COLO829 (cell line): ENCODE measurements at places on chromosomes 6 and 20.

GRCh38 chr6:154197196-154197860 lies 158.3 kb downstream of the OPRM1 start:
- peak; percentile 3 for DNase-seq

- DNase-seq: no peak
These were observed 161.8 kb upstream of the KCNK16 start for GRCh38 chr6:39484276-39484675.

GRCh38 chr6:14207448-14207847 lies 89.9 kb downstream of the CD83 start:
- no peak for DNase-seq

DNA sequence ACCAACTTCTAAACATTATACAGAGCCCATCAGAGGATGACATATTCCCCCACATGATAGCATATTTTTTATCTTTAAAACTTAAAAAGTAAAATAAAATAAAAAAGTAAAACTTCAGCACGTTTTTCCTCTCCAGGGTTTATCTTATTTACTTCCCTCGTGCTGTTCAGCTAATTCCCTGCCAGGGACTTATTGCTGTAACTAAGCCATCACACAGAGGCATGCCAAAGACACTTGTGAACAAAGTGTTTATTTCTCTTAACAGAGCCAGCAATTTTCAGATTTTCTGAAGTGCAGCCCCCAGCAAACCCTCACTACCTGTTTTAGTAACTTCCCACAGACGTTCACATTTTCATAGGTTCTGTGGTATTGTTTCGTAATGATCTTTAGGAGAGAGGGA lies 293.8 kb downstream of the ZNF217 start:
- DNase-seq: no peak

GRCh38 chr20:41185013-41185757 lies 47.8 kb downstream of the PLCG1 start:
- no peak for DNase-seq

DNA sequence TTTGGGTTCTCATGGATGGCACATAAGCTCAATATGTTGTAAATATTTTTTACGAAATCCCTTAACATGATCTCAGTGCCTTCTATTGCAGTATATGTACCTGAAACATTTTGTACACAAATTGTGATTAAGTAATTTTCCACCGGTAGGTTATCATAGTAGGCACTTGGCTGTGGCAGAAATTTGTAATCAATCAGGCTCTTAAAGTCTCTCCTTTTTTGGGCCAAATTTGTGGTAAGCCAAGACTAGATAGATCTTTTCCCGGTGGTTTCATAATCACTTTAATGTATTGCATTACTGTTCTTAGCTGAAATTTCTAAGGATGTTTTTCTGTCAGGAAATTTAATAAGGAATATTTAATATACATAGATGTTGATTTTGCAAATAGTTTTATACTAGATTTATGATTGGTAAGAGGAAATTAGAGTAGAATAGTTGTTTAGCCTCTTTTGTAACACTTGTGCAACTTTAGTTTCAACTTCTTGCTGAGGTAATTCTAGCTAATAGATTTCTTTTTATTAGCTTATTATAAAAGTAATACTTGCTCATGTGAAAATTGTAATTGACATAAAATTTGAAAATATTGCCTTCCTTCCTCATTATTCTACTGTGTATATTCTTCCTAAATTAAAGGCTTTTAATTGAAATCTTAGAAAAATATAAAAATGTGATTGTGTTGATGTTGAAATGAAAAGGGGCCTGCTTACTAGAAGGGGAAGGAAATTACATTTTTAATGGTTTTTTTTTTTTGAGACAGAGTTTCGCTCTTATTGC lies 3.2 kb downstream of the PCMT1 start:
- no peak for DNase-seq

GRCh38 chr6:117711369-117711768 lies 36.1 kb downstream of the NUS1 start:
- DNase-seq: no peak

- no peak for DNase-seq
These were observed 25.8 kb upstream of the SLC17A3 start for GRCh38 chr6:25899580-25900408.

GRCh38 chr20:37333848-37334318 lies 12.1 kb upstream of the SRC start:
- DNase-seq: no peak

- no peak for DNase-seq
These were observed 213.5 kb downstream of the MOXD1 start for GRCh38 chr6:132187816-132188215.

DNA sequence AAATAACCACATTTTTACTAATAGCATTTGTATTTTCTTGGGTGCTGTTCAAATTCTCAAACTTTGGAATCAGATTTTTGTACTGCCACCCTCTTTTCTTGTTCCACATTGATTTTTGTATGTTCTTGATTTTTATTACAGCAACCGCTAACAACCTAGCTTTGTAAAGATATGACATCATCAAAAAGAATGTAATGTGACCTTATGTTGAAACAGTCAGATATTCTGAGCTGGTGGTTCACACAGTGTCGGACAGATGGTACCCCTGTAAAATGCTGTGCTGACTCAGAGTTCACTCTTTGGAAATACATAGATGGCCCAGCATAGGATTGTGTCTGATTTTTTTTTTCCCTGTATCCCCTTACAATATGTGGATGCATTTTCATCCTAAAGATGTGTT lies 118.9 kb downstream of the QKI start:
- peak; percentile 36 for DNase-seq

DNA sequence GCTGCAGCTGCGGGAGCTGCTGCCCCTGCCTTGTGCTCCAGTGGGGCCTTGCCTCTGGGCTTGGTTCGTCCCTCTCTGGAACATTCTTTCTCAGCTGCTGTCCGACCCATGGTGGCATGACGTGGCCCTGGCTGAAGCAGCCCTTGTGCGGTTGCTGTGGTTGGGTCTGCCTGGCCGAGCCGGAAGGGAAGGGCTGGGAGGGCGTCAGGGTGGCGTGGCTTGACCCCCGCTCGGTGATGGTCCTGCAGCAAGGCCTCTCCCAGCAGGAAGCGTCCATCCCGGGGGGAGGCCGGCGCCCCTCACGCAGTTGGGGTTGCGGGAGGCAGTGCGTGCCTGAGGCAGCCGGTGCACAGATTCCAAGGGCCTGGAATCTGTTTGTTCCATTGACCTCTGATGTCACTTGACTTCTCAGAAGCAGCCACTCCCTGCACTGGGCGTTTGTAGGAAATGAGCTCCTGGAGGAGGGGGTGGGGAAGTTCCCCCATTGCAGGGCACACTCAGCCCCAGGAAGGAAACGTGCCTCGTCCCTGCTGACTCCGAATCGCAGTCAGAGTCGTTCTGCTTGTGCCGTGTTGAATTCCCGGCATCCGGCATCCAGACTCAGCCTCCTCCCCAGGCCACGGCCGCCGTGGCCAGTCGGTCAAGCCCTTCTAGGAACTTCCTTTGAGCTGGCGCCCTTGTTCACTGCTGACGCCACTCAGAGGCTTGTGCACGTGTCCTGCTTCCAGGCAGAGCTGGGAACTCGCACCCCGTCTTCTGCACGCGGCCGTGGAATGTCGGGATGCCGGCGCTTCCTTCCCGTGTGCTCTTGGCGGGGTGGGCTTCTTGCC lies 9.7 kb upstream of the TNFRSF6B start:
- DNase-seq: peak; percentile 37

GRCh38 chr20:38158701-38159351 lies 6.2 kb downstream of the TGM2 start:
- no peak for DNase-seq

GRCh38 chr6:54072635-54073313 lies 38.5 kb upstream of the MLIP start:
- no peak for DNase-seq

- no peak for DNase-seq
These were observed 67.9 kb downstream of the PSMB1 start for GRCh38 chr6:170485159-170485558.

GRCh38 chr6:41715795-41716515 lies 19.5 kb downstream of the TFEB start:
- DNase-seq: no peak

DNA sequence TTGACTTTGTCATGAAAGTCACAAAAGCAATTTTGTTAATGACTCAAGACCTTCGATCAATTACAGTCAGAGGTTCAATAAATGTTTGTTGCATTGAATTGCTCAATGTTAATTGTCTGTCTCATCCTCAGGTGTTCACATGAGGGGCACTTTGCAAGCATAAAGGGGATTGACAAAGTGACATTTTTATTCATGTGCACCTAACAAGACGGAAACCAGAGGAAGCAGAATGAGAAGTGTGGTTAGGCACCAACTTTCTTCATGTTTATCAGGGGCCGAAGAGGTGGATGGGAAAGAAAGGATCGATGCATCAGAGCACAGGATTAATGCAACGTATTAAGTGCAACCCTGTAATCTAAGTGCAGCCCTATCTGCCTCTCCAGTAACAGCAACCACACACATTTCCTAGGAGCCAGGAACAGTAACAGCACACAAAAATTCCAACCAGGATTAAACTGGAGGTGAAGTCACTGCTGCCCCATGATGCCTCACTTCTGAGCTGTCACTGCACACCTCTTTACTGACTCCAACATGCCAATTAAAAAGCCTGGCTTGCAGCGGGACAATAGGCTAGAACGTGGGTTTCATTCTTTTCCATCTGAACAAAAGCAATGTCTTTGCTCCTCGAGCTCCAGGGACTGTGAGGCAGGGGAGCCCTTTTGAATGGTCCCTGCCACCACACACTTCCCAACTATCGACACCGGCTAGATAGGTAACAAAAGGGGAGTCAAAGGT lies 262.7 kb downstream of the CD83 start:
- DNase-seq: no peak

DNA sequence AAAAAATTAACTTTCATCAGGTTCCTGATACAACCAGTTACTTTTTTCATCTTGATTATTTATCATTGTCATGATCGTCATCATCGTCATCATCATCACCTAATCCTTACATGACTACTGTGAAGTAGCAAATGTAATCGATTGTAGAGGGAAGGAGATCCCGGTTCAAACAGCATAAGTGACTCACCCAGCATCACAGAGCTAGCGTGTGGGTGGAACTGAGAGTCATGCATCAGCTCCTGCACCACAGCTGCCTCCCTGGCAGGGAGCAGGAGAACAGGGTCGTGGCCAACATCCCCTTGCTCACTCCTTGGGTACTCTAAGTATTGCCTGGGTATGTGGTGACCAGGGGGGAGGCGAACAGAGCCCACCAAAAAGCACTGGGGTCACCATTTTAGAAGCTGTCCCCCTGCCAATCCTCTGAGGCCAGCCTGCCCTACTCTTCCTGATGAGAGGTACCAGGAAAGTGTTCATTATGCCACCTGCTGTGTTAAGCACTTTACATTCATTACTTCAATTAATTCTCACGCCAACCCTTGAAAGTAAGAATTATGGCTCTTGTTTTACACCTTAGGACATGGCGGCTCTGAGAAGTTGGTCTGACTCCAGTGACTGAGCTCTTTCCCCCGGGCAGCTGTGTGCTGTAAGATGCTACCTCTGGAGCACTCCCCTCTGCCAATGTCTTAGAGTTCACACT lies 425.2 kb downstream of the CD83 start:
- DNase-seq: peak; percentile 26

DNA sequence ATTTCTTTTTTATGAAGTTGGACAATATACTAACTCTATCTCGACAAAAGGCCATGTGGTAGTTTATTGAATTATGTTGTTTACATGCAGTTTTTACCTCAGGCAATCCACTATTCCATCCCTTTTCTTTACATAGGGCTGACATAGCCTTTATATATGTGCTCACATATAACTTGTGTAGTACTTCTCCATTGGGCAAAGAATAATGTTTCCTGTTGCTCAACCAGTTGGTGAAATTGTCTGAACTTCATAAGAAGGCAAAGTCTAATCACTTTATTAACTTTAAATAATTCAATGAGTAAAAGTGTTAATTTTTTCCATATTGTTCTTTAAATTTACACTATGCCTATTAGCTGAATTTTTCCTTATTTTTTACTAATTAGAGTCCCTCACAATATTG lies 1272.1 kb downstream of the EPHA7 start:
- no peak for DNase-seq

DNA sequence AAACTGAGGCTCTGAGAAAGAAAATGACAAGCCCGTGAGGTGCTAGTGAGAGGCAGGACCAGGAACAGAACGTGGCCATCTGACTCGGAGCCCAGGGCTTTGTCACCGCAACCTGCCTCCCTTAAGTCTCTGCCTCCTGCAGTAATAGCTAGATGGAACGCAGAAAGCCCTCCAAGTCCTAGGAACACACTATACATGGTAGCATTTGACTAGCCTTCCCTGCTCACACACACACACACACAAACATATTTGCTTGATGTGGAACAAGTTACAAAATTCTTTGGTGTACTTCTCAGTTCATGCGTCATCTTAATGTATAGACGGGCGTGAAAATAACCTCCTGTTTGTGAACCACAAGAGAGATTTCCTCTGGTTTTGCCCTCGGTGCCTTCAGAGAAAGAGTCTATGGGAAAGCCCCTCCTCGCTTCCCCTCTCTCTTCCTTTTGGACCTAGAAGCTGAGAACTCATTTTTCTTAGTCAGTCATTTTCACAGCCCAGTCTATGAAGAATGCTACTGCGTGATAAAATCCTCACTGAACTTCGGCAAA lies 38.8 kb downstream of the C6orf52 start:
- no peak for DNase-seq

GRCh38 chr6:145668844-145669243 lies 66.5 kb downstream of the EPM2A start:
- no peak for DNase-seq

DNA sequence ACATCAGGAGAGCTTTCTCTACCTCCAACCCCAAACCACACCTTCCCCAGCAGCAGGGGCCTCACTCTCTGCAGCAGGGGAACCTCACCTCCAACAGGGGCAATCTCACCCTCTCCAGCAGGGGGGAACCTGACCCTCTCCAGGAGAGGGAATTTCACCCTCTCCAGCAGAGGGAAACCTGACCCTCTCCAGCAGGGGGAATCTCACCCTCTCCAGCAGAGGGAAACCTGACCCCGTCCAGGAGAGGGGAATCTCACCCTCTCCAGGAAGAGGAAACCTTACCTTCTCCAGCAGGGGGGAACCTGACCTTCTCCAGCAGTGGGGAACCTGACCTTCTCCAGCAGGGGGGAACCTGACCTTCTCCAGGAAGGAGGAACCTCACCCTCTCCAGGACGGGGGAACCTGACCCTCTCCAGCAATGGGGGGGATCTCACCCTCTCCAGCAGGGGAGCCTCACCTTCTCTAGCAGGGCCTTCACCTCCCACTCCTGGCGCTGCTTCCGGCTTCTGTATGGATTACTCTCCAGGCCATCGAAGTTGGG lies 3.1 kb downstream of the B3GALT4 start:
- peak; percentile 48 for DNase-seq

DNA sequence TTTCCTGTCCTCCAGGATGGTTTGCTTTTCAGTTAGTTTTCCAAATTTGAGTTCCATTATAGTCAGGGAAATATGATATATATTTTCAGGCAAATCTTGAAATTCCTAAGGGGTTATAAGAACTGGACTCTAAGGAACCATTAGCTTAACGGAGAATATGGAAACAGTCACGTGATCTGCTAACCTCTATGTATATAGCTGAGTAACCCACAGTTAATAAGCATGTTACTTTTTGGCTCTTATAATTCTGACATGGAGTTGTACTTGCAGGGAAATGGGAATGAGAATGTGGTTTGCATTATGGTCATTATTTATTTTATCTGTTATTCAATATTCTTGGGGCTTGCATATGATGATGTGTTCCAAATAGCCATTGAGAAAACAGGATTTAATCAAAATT lies 23.3 kb downstream of the SOBP start:
- DNase-seq: no peak
